ENCODE measurements at places on chromosomes 12 and 14.

GRCh38 chr12:14260011-14260993 lies 105.2 kb upstream of the ATF7IP start:
- peak; percentile 52 for DNase-seq

- DNase-seq: no peak
These were observed 98.8 kb downstream of the PAWR start for GRCh38 chr12:79591988-79592387.

DNA sequence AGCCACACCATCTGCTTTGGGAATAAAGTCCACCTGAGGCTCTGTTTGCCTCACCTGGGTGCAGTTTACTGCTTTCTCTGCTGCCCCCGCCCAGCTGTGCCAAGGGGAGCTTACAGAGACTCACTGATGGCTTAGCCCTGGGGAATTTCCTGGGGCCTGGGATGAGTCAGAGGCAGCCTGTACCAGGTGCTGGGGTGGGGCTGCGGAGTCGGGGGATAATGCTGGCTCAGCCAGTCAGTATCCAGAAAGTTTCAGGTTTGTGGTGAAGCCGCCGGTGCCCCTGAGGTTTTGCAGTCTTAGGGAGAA lies 22.3 kb downstream of the PLEKHG3 start:
- DNase-seq: no peak

DNA sequence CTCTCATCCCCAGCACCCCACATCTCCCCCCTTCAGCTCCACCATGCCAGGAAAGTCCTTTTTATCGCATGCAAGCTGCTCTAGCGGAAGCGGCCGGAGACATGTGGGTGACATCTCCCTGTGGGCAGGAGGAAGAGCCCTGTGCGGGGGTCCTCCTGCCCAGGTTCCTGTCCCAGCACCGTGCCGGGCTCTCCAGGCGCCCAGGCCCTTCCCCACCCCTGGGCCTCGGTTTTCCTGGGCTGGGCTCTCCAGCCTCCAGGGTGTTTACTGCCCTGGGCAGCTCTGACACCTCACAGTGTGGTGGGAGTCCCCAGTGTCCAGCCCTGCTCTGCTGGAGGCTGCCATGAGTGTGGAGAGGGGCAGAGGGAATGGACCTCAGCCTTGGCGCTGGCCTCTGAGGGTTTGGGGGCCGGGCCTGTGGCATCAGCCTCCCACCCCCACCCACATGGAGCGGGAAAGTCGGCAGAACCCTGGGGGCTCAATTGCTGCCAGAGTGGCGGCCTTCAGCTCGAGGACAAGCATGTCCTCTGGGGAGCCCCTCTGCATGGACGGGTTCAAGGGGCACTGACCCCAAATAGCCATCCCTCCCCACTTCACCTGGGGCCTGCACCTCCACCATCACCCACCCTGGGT lies 16.9 kb downstream of the ASPG start:
- no peak for DNase-seq

- no peak for DNase-seq
These were observed 343.1 kb downstream of the FLRT2 start for GRCh38 chr14:85873006-85873405.

GRCh38 chr12:121512561-121512960 lies 68.3 kb downstream of the KDM2B start:
- peak; percentile 35 for DNase-seq

Data from cerebellar nuclear complex (tissue), 1 donor.